Panc1 (cell line): ENCODE measurements at places on chromosomes 6 and 20. TPM values are rescaled to one million over a fixed set of nuclear protein-coding genes. Genes with fewer than 3 reads are reported as not detected.

DNA sequence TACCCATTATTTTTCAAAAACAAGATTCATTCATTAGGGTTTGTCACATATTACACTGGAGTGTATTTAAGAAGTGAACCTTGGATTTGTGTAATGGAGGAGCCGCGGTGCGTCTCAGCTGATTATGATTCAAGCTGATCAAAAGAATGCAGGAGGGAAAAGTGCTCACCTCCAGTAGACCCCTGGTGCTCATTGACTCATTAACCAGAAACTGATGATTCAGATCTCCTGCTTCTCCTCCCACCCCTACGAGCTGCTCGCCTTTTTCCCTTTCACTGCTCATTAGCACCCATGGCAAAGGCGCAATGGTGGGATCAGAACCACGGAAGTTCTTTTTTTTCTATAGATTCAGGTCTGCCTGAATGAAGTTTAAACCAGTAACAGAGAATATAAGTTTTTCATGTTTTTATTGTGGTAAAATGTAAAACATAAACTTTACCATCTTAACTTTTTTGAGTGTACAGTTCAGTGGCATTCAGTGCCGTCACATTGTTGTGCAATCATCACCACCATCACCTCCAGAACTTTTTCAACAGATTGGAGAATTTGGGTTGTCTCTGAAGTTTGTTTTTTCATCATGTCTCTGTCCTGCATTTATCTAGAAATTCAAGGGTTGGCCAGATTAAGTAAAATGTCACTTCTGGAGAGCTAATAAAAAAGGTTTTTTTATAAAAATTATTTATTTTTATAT, 101.6 kb downstream of the LINC00237 start:
- H3K27me3 ChIP-seq = no peaks in the 10 kb centered on the region
- no peak for DNase-seq
- H3K4me3 ChIP-seq = no peak overlapping the region
- H3K27ac ChIP-seq = no peak overlapping the region

- no peak for DNase-seq
- no peak overlapping the region for H3K4me3 ChIP-seq
- H3K4me1 ChIP-seq = no peaks in the 10 kb centered on the region
- no peaks in the 10 kb centered on the region for H3K27me3 ChIP-seq
Observed at GRCh38 chr6:92779746-92780145, 639.6 kb downstream of the EPHA7 start.

GRCh38 chr6:155079985-155080452, 84.9 kb downstream of the TIAM2 start:
- H3K4me3 ChIP-seq = no peak overlapping the region
- H3K27me3 ChIP-seq = no peaks in the 10 kb centered on the region
- no peak overlapping the region for H3K27ac ChIP-seq
- no peaks in the 10 kb centered on the region for H3K36me3 ChIP-seq
- no peak for DNase-seq
- peaks cover 12% of the 10 kb centered on the region; the same call in 1 of the 2 replicates for H3K4me1 ChIP-seq

C20orf141 gene
- not detected for total RNA-seq

- no peak for DNase-seq
- no peak overlapping the region for H3K4me3 ChIP-seq
- peaks cover 2% of the 10 kb centered on the region; the same call in 1 of the 2 replicates for H3K4me1 ChIP-seq
- H3K27ac ChIP-seq = 0 out of 2 replicates have a peak overlapping the region, but pooled peaks have one; percentile 6
Observed at GRCh38 chr6:124747349-124747748, 214.9 kb upstream of the RNF217 start.

DNA sequence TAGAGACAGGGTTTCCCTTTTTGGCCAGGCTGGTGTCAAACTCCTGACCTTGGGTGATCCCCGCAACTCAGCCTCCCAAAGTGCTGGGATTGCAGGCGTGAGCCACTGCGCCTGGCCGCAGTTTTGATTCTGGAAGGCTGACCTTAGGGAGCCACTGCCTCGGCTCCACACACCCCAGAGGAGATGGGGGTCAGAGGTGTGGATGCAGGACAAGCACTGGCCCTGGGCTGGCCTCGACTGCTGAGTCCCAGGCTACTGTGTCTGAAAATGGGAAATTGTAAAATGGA, 1.5 kb downstream of the ZBP1 start:
- no peak overlapping the region for H3K27ac ChIP-seq
- no peak overlapping the region for H3K4me3 ChIP-seq
- no peaks in the 10 kb centered on the region for H3K27me3 ChIP-seq
- peaks cover 5% of the 10 kb centered on the region; the same call in 1 of the 2 replicates for H3K4me1 ChIP-seq
